Keratinocyte (primary cell): ENCODE measurements at places on chromosomes 2 and 18.

DNA sequence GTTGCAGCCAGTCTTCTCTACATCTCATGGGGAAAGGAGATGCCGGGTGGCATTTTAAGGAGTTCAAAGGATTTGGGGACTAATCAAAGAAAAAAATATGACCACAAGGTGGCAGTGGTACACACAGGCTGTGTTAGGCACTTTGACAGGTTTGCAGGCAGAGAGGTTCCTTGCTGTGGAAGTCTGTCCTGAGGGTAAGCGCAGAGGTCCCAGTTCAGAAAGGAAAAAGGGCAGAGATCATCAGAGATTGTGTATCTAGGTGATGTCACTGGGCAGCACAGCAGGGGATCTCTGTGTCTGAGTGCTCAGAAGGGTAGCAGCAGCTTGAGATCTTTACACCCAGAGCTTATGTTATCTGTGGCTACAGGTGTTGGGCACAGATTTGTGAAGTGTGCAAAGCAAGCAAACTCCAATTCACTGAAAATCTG, 231.4 kb downstream of the LRRTM1 start:
- H3K36me3 ChIP-seq, result no peaks in the 10 kb centered on the region
- H3K27me3 ChIP-seq, result no peaks in the 10 kb centered on the region
- no peak overlapping the region for H3K27ac ChIP-seq
- peak; percentile 2 for DNase-seq
- H3K4me3 ChIP-seq, result no peak overlapping the region
- no peaks in the 10 kb centered on the region for H3K4me1 ChIP-seq

DNA sequence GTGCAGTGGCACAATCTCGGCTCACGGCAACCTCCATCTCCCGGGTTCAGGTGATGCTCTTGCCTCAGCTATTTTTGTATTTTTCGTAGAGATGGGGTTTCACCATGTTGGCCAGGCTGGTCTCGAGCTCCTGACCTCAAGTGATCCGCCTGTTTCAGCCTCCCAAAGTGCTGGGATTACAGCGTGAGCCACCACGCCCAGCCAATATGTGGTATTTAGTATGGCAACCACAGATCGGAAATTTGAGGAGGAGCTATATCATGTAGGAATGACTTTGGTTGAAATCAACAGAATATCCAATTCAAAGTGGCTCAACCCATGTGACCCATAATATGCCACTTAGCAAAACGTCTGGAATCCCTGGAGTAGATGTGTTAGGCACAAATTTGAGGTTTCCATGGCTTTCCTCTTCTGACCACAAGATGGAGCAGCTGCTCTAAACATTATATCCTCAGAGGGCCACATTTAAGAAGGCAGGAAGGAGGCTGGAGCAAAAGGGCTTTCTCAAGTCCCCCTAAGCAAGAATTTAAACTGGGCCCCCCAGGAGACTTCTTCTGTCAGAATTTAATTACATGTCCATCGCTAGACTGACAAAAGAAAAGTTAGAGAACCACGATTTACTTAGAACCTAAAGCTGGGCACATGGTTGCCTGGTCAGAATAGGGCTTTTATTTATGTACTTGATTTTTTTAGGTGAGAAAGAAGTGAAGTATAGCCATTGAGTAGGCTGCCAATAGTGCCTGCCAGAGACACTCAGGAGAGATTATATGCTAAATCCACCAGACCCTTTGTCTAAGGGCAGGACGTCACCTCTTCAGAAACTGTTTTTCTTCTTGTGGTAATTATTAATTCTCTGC, 49.6 kb upstream of the ITSN2 start:
- H3K4me3 ChIP-seq, result no peak overlapping the region
- H3K27me3 ChIP-seq, result no peaks in the 10 kb centered on the region
- no peaks in the 10 kb centered on the region for H3K4me1 ChIP-seq
- DNase-seq, result no peak
- H3K27ac ChIP-seq, result no peak overlapping the region

DNA sequence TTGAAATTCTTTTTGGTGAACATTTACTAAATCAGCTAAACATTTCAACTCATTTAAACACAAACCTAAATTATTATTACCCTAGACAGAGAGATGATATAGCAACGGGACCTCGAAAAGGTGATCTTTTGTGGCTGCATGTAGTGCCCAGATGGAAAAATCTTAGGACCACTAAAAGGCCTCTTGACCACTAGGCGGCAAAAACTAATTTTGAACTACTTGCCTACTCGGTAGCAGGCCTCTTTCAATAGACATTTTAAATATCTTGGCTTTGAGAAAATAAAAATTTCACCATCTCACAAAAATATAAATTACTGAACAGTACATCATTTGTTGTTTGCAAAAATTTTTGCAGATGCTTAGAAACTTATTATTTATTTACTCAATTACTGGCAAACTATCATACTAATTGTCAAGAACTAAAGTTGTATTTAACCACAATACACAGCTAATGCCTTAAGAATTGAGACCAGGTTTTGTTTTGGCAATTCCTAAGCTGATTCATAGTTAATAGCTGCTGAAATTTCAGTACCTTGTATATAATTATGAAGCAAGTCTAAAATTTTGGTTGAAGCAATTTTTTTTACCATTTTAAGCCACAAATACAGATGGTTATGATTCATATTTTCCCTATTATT, 9.4 kb downstream of the COL3A1 start:
- no peaks in the 10 kb centered on the region for H3K36me3 ChIP-seq
- no peak for DNase-seq
- H3K27ac ChIP-seq, result no peak overlapping the region
- H3K27me3 ChIP-seq, result no peaks in the 10 kb centered on the region

DNA sequence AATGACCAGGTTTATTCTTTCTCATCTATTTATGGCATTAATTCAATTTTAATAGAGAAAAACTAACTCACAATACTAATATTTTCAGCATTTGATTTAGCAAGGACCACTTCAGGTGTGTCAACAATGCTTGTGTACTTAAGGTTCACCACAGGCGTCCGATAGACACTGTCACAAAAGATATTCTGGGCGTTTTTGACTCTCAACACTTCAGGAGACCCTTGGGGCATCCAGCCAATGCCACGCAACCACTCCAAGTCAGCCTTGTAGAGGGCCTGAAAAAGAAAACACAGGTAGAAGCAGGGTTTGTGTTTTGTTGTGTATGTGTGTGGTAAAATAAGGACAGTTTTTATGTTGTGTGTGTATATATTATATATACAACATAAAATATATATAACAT, 158.2 kb downstream of the NEB start:
- no peaks in the 10 kb centered on the region for H3K4me1 ChIP-seq
- H3K27me3 ChIP-seq, result no peaks in the 10 kb centered on the region
- no peak for DNase-seq
- H3K36me3 ChIP-seq, result no peaks in the 10 kb centered on the region

DNA sequence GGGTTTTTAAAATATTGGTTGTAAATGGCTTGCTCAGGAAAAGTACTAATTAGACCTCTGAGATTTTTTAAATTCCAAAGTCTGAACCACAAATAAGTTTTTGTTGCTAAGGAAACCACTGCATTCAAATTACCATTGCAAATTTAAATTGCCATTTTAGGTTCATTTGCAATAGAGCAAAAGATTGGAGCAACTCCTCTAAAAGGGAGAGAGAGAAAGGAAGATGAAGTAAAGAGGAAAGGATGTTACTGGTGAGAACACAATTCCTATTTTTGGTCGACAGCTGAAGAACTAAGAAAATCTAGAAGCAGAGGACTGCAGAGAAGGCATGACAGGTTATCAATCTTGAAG, 74.9 kb downstream of the FOXI3 start:
- no peaks in the 10 kb centered on the region for H3K36me3 ChIP-seq
- no peak overlapping the region for H3K27ac ChIP-seq
- no peaks in the 10 kb centered on the region for H3K27me3 ChIP-seq
- no peak for DNase-seq
- H3K4me3 ChIP-seq, result no peak overlapping the region

- H3K4me3 ChIP-seq, result no peak overlapping the region
- no peaks in the 10 kb centered on the region for H3K36me3 ChIP-seq
- H3K27me3 ChIP-seq, result no peaks in the 10 kb centered on the region
- no peak for DNase-seq
Measured at GRCh38 chr2:142082368-142082767, 48.4 kb downstream of the LRP1B start.
